ENCODE measurements at places on chromosomes 4 and X.

DNA sequence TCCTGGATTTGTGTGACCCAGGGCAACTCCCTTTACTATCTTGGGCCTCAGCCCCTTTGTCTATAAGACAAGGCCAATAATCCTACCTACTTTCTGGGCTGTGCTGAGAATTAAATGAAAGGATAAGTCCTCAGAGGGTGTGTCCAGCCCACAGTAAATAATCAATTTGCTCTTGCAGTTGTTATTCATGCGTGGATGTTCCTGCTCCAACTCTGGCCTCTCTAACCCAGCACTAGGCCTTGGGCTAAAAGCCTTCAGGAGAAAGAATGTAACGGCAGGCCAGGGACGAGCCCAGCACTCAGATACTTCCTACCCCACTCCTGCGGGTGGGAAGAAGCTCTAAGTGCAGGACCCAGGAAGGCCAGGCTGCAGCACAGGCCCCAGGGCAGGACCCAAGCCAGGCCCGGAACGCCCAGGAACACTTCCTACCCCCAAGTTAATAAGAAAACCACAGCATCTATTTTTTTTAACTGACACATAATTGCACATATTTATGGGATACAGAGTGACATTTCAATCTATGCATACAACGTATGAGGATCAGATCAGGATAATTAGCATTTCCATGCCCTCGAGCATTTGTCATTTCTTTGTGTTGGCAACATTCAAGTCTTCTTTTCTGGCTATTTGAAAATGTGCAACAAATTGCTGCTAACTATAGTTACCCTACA is 179.6 kb upstream of the RBPJ start:
- no peak for DNase-seq

DNA sequence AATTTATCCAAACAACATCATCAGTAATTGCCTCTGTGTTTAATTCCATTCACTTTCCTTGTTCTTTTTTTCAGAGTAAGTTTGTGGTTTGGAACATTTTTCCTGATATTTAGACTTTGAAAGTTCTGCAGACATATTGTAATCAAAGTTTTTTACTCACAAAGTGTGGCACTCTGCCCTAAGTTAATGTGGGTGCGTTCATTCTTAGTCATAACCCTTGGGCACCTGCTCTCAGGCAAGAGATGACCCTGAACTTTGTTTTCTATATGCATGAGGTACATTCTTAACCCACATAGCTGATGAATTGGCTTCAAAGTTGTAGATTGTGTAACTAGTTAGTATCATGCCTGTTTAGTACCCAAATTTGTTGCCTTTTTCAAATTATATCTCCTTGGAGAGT is 424.3 kb downstream of the GRXCR1 start:
- no peak for DNase-seq

DNA sequence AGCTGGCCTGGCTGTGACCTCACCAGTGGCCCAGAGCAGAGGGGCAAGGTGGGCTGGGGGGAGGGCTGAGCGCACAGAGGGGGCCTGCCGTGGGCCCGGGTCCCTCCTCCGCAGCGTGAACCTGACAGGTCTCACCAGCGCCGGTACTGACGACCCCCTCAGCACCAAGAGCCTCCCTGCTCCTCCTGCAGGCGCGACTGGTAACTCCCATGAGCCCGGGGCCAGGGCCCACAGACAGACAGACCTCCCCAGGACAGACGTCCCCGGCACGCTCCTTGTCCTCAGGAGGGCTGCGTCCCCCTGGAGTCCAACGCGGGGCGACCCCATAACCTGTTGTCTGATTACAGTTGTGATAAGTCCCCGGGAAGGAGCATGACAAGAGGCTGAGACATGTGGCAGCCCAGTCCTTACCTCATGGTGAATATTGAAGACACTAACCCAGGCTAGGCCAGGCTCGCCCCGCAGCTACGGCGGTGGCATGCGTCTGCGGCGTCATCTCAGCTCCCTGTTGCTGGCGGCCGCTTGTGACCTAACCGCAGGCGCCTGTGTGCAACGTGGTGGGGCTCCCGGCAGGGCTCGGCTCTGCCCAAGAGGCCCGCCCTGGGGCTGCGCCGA is 8.5 kb downstream of the AKAP17A start:
- no peak for DNase-seq

GRCh38 chr4:183390374-183390773 is 54.1 kb upstream of the CDKN2AIP start:
- DNase-seq: no peak

DNA sequence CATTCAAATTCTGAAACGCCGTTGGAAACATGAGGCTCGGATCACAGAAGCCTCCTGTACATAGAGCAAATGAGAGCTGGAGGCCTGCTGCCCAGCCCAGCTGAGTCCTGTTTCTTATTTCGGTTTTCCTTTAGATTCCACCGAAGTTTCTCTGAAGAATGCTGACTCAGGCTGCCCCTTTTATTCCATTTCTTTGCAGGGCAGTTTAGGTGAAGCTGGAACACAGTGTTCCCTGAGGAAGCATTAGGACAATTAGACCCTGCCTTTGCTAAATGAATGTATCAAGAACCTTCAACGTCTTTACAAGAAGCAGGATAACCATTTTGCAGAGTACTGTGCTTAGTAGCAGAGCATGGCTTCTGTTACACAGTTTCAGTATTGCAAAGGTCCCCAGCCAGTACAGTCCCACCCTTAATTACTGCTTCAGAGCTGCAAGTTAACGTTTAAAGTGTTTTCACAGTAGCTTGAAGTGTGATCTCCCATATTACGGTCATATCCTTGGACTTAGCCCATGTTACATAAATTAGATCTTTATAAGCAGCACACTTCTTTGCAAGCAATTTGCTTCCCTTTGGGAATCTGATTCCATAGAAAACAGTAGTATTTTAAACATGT is 117.0 kb downstream of the TBL1X start:
- no peak for DNase-seq

- DNase-seq: no peak
Measured at GRCh38 chr4:110155654-110156053, 42.8 kb downstream of the ELOVL6 start.

- no peak for DNase-seq
Measured at GRCh38 chr4:184784628-184785257, 41.0 kb downstream of the ACSL1 start.

DNA sequence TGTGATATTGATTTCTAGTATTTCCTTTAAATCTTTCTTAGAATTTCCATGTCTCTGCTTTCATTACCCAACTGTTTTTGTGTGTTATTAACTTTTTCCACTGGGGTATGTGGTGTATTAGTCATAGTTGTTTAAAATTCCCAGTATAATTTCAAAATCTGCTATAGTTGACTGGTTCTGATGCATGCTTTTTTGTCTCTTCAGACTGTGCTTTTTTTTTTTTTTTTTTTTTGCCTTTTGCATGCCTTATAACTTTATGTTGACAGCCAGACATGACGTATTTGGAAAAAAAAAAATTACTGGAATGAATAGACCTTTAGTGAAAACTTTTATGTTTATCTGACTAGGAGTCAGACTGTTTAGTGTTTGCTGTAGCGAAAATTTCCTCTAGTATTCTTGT is 580.4 kb downstream of the ANKRD50 start:
- DNase-seq: no peak

GRCh38 chr4:102324730-102325129 is 20.6 kb downstream of the SLC39A8 start:
- DNase-seq: no peak
